G401 (cell line): ENCODE measurements at places on chromosomes 5 and 9.

DNA sequence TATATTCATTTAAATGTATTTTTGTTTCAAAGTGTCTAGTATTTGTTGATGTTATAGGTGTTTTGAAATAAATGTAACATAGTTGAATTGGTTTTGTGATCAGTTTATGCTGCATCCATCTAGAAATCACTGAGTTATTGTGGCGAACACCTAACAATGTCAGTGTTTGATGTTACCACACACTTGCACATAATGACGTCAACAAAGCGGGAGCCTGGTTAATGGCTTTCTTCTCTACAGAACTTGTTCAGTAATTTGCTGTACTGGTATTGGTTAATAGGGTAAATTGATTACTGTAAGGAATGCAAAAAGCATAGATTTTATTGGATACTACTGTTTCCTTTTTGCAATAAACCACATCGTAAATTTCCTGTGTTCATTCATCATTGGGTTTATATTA, 133.0 kb downstream of the ATG10 start:
- DNase-seq: no peak

DNA sequence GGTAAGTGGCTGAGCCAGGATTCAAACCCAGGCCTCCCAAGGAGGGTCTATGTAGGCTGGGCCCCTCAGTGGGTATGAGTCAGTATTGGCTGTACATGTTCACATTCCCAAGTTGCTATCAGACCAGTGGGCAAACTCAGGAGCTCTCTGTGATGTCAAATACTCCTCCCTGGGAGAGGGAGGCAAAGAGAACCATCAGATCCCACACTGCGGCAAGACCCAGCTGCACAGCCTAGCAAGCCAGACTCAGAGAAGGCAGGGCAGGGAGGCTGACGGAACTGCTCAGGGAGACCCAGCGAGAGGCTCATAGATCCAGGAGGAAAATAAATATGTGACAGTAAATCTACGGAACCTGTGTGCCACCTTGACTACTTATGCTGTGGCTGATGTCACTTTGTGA, 42.6 kb upstream of the SAP30L start:
- DNase-seq: no peak

DNA sequence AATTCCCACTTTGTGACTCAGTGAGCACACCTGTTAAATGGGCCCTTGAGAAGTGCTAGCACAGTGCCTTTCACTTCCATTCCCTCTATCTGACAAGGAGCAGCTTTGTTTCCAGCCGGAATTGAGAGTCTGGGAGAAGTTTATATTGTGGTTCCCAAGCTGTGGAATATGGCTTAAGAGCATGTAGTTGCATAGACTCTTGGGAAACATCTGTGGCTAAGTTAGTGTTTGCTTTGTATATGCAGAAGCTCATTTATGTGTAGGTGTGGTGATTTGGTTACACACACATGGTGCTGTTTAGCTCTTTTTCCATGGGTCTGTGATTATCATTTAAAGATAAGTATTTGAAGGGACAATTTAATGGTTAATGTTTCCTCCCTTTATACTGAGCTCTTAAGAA, 110.5 kb upstream of the HMHB1 start:
- DNase-seq: no peak

- DNase-seq: no peak
Measured at GRCh38 chr5:91484662-91485061, 101.5 kb upstream of the ARRDC3 start.

- DNase-seq: no peak
Measured at GRCh38 chr5:36641431-36641830, 35.0 kb downstream of the SLC1A3 start.

DNA sequence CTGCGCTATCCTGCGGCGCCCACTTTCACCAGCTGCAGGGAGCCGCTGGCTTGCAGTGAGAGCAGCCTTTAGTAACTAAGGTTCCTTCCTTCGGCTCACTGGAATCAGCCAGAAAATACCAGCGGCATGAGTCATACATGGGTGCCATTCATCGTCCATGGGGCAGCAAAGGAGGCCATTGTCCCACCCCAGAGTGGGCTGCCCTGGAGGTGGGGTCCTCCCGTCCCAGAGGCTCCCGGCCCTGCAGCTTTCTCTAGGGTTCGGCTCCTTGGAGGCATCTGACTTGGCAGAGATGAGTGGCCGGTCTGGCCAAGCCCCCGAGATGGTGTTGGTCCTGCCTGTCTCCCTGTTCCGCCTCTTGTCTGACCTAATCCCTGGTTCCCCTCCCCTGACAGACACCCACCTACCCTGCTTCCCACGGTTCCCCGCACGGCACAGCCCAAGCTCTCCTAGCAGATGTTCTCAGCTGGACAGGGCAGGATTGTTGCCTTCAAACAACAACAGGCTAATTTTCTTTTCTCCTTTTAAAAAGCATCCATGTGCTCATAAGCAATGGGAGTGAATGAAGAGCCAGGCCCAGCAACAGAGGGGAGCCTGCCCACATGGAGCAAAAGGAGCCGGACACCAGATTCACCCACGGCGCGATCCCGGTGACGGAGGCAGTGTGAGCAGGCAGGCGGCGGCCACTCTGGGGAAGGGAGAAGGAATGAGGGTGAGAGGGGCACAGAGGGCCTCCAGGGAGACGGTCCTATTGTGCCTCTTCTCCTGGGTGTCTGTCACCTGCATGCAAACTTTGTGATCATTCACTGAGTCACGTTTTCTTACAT, 97.0 kb upstream of the COL5A1 start:
- no peak for DNase-seq
